ENCODE measurements at places on chromosomes 5 and 9.

DNA sequence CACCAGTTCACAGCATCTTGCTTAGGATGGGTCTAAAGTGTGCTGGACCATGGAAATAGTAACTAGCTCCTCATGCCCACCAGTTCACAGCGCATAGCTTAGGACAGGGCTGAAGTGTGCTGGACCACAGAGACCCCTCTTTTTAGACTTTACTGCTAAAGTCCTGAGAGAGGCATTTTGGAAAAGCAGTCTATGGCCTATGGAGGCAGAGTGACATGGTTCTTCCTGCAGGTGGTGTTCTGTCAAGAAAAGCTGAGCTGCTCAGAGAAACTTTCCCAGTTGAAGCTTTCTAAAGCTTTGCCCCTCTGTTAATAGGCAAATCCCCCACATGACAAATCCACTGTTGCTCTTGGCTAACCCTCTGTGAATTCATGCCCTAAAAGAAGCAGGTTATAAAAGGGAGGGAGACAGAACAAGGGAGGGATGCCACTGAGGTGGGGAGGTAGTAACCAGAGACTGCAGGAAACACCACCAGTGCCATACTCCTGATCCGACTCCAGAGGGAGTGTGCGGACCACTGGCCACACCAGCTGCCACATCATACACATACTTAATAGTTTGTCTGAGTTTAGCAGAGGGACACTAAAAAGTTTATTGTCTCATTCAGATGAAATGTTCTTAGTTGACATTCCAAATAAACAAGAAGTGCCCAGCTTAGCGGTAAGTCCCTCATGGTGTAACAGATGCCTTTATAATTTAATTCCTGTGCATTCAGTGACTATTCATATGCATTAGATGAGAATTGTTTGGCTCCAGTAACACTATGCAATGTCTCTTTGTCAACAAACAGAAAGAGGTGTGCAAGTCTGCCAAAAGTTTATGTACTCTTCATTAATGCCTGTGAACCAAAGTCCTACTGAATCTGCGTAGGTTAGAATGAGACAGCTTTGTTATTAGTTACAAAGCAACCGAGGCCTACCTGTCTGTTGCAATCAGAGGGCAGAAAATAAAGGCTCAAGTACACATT lies 236.2 kb upstream of the NFIL3 start:
- no peak for DNase-seq

GRCh38 chr5:161548487-161549094 lies 2.1 kb upstream of the GABRB2 start:
- DNase-seq = no peak

GRCh38 chr9:90773617-90774016 lies 28.0 kb upstream of the SYK start:
- DNase-seq = no peak

DNA sequence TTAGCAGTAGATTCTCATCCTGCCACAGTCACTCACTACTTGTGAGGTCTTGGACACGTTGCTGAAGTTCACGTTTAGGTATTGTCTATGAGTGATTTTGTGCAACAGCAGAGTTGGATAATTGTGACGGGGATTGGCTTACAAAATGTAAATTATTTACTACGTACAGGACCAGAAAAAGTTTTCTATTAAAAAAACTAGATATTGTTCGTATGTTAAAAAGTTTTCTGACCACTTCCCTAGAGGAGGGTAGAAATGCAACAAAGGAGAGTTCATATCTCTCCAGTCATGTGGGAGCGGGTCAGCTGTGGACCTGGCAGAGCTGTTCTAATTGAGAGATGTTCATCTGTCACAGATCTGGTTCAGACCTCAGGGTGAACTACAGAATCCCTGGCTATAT lies 976.1 kb upstream of the NUDT12 start:
- DNase-seq = no peak

DNA sequence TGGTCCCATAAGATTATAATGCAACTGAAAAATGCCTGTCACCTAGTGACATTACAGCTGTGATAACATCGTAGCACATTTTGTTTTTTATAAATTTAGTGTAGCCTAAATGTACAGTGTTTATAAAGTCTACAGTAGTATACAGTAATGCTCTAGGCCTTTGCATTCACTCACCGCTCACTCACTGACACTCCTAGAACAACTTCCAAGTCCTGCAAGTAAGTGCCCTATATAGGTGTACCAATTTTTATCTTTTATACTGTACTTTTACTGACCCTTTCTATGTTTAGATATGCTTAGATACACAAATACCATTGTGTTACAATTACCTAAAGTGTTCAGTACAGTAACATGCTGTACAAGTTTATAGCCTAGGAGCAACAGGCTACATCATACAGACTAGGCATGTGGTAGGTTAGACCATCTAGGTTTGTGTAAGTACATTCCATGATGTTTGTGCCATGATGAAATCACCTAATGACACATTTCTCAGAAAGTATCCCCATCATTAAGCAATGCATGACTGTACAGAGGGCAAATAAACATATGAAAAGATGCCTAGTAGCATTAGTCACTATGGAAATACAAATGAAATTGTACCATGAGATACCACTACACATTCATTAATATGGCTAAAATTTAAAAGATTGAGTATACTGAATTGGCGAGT lies 127.6 kb downstream of the TRPM6 start:
- DNase-seq = no peak

- peak; percentile 75 for DNase-seq
Measured at GRCh38 chr5:81506900-81507588, 113.1 kb upstream of the ACOT12 start.

DNA sequence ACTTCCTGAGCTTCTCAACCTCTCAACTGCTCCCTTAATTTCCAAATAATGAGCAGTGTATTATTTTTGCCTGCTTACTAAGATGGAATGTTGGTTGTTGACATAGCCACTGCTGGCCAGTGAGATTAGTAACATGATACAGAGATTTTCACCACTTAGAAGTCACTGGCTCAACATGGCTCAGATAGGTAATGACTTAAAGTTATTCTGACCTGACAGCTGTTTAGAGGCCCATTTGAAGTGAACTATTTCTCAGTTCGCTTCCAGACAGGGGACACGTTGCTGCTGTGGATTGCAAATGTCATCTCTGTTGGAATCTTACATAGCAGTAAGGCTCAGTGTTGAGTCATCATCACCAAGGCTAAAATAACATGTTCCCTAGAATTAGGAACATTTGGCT lies 490.2 kb downstream of the TLE4 start:
- no peak for DNase-seq

DNA sequence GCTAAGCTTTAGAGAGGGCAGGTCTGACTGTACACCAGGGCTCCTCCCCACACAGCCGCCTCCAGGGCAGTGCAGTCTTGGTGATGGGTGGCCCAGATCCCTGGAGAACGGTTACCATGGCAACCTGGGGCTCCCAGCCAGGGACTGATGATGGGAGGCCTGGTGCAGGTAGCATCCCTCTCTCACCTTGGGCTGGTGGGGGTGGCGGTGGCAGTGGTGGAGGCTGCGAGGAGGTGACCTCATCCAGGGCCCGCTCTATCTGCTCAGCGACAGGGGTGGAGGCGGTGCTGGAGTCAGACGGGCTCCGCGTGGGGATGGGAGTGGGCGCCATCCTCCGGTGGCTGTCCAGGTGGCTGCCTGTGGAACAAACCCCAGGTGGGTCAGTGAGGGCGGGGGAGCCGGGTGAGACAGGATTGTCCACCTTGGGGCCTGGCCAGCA lies 12.3 kb downstream of the PRR7 start:
- no peak for DNase-seq

Measured in CD4-positive, CD25-positive, alpha-beta regulatory T cell (primary cell).